ENCODE measurements at places on chromosomes 5 and 9.

DNA sequence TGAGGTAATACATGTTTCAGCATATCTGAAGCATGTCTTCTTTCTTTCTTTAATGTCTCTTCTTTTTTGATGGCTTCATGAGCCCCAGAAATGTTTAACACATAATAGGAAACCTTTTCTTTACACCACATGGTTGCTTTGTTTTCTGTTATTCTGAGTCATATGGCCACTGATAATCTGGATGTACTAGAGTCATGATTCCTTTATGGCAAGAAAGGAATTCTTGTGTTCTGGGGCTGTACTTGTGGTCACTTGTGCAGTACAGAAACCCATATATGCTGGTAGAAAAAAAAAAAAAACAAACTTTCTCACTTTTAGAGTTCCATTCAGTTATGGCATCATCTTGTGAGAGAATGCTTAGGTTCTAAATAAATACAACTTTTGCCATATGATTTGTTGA lies 1669.3 kb upstream of the CDH9 start:
- DNase-seq = no peak

DNA sequence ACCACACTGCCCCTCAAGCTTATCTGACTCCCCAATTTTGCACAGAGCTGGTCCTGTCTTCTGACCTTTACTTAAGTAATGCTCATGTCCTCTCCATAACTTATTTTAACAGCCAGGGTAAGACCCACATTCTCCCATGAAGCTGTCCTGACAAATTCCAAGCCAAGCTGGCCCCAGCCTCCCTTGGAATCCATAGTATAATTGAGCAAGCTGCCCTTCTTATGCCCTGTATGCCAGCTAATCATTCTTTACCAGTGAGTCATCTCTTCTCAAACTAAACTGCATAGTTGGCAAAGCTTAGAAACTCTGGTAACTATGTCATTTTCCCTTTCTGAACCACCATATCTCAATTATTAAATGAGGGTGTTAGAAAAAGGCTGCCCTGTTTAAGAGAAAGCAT lies 92.4 kb downstream of the NFIB start:
- DNase-seq = no peak

DNA sequence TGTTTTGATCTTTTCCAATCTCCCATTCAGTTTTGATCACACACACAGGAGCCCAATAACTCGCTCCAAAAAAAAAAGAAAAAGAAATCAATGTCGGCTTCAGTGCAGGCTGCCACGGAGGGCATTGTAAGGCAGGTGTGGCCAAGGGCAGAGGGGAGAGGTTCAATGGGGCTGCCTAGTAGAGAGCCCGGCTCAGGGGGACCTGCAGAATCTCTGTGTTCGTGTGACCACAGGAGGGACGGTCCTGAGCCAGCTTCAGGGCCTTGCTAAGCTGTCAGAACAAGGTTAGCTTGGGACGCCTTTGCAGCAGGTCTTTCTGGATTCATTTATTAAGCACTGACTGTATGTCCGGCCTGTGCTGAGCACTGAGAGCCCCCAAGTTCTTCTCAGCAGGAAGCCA lies 22.2 kb downstream of the OLFM1 start:
- DNase-seq = no peak

DNA sequence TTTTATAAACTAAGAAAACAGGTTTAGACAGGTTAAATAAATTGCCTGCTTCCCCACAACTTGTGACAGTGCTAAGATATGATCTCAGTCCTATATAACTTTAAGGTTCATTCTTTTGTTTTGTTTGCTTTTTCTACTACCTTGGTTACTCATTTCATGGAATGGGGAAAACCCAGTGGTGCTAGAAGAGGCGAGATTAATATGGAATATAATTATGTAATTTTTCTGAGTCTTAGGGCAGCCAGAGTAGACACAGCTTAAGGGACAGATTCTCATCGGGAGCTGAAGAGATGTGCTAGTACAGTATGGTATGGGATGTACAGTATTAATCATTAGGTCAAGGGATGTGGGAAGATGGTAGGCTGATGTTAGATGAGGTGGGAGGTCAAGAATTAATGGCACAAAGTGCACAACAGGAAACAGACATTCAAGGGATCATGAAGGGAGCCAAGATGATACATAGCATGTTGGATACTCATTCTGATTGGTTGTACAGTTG lies 6.2 kb downstream of the TRIM32 start:
- DNase-seq = no peak

GRCh38 chr9:7671847-7672246 lies 127.7 kb downstream of the DMAC1 start:
- DNase-seq = no peak

DNA sequence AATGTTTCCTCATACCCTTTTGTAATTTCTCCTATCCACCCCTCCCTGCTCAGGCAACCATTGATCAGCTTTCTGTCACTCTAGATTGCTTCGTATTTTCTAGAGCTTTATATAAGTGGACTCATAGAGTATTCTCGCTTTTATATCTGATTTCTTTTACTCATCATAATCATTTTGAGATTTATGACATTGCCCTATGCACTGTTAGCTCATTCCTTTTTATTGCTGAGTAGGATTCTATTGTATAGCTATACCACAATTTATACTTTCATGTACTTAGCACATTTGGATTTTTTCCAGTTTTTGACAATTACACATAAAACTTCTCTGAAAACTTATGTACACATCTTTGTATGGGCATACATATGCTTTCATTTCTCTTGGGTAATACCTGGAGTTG lies 68.9 kb downstream of the MEGF10 start:
- no peak for DNase-seq

GRCh38 chr9:115099901-115100300 lies 18.1 kb downstream of the TNC start:
- no peak for DNase-seq

Measured in NCI-H526 treated with DMSO at 0.1 percent for 48 hours (cell line).